ENCODE measurements at places on chromosomes 13 and 19.

GRCh38 chr13:48731957-48732569, 78.3 kb downstream of the CYSLTR2 start:
- DNase-seq: no peak

- no peak for DNase-seq
Measured at GRCh38 chr19:43504426-43505185, at the start of gene PHLDB3. Gene PHLDB3, minus strand, starts transcription at chr19:43504746. Its CDS starts 628 bp downstream, at chr19:43504118.

- DNase-seq: no peak
Measured at GRCh38 chr19:40035996-40036395, 20.0 kb downstream of the ZNF780B start.

DNA sequence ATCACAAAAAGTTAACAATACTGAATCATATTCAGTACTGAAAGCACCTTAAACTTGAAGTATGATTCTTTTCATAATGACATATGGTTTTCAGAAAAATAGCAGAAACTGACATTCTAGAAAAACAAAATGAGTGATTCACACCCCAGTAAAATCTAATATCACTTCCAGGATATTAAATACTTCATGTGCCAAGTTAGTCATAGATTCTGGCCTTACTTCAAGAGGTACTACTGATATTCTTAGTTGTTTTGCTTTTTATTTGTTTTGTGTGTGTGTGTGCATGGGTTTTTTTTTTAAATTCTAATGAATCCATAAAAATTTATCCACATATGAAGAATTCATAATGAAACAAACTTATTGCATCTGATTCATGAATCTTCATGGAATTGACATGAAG, 207.9 kb upstream of the UFM1 start:
- DNase-seq: no peak

DNA sequence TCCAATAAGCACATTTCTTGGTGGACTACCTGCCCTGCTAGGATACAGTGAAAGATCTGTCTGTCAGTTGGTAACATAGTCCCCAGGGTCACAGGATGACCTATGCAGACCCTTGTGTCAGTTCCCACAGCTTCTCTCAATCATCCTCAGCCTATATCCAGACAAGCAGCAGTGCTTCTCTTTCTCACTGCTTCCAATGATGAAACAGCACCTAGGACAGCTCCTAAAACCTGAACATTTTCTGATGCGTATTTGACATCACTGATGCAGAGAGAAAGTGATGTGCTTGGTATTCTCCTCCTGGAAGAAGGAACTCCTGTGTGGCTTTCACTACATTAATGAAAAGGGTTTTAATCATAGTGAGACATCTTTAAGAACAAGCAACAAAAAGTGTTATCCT, 43.7 kb downstream of the ZNF557 start:
- no peak for DNase-seq

DNA sequence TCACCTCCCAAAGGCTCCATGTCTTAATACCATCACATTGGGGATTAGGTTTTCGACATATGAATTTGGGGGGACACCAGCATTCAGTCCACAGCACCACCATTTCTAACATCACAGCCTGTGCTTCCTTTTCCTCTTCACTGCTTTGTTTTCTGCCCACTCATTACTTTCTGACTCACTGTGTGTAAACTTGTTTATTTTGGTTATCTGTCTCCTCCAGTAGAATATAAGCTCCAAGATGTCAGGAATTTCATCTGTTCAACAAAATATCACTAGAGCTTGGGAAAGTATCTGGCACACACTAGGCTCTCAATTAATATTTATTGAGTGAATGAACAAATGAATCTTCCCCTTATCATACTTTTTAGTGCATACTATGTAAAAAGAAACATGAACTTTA, 152.0 kb downstream of the NUFIP1 start:
- DNase-seq: no peak

GRCh38 chr19:49758292-49758691, 4.8 kb downstream of the TSKS start:
- DNase-seq: no peak

Measured in non-pigmented ciliary epithelial cell (primary cell).